Activated naive CD4-positive, alpha-beta T cell (primary cell): ENCODE measurements at places on chromosomes 6 and 20.

DNA sequence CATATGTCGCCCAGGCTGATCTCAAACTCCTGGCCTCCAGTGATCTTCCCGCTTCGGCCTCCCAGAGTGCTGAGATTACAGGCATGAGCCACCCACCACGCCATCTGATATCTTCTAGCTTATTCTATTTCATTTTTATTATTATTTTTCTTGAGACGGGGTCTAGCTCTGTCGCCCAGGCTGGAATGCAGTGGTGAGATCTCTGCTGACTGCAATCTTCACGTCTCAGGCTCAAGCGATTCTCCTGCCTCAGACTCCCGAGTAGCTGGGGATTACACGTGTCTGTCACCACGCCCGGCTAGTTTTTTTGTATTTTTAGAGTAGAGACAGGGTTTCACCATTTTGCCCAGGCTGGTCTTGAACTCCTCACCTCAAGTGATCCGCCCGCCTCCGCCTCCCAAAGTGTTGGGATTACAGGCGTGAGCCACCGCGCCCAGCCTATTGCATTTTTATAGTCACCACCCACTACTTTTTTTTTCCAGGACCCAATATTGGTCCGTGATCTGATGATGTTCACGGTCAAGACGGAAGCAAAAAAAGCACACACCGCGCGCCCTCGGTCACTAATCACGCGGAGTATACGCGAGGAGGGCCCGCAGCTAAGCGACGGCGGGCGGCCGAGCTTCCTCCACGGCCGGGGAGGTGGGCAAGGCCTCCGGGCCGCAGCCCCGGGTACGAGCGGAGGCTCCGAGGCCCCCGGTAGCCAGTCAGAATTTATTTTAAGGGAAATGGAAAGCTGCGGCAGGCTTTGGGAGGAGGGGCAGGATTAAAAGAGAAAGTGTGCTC, 1.1 kb upstream of the LSM14B start:
- no peak for DNase-seq

DNA sequence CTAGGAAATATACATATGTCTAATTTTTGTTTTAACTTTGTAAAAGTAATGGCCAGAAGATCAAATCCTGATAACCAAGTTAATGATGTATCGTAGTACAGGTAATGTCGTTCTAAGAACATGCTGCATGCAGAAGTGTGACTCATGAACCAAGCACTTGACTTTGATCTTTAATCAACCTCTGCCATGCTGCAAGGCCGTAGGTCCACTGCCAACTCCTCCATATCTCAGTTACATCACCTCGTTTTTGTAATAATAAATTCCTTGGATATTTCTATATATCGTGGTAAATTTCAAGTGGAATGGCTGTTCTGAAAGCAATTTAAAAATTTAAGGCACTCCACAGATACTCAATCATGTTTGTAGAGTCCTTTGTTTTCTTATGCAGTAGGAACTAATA, 771.7 kb downstream of the EPHA7 start:
- no peak for DNase-seq

DNA sequence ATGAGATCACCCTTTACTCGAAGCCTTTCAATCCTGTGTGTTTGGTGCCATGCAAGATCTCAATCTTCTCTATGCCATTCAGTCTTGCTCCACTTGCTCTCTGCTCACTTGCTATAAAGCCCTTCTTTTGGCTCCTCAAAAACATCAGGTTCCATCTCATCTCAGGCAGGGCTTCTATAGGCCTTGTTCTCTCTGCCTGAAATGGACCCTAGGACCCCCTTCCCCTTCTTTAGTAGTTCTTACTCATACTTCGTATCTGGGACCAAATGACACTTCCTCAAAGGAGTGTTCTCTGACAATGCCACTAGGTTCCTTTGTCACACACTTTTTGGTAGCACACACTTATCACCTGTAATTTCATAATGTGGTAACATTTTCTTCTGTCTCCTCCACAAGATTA, 116.7 kb upstream of the FAM184A start:
- no peak for DNase-seq

GRCh38 chr6:42616716-42617115, 52.9 kb downstream of the UBR2 start:
- DNase-seq: no peak

- DNase-seq: no peak
Measured at GRCh38 chr20:45377269-45377668, 856 bp downstream of the TP53TG5 start.

DNA sequence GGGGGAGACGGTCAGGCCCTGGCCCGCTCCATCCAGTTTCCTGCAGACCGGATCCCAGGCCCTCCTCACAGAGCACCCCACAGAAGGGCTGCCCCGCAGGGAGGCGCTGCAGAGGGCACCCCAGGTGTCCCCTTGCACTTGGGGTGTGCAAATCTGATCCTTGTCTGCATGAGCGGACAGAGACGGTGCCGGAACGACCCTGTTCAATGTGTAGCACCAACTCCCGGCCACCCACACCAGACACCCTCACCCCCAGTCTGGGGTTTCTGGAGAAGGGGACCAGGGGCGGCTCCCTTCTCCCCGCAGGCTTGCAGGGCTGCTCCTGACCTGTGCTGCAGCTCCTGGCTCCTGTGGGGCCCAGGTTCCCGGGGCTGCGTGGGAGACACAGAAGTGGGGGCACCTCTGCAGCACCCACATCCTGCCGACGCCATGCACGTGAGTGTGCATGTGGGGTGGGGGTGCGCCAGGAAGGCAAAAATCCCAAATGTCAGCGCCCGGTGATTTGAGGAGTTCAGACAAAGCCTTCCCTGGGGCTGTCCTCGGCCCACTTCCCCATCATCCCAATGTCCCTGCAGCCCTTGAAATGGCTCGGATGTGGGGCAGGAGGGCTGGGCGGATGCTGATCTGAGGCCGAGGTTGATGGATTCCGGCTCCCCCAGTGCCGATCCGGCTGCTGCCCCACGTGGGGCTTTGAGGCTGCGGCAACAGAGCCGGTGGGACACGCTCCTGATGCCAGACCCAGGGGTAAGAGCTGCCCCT, 85.3 kb upstream of the BHLHE23 start:
- DNase-seq: no peak

GRCh38 chr6:137697267-137697938, 169.7 kb upstream of the TNFAIP3 start:
- no peak for DNase-seq

DNA sequence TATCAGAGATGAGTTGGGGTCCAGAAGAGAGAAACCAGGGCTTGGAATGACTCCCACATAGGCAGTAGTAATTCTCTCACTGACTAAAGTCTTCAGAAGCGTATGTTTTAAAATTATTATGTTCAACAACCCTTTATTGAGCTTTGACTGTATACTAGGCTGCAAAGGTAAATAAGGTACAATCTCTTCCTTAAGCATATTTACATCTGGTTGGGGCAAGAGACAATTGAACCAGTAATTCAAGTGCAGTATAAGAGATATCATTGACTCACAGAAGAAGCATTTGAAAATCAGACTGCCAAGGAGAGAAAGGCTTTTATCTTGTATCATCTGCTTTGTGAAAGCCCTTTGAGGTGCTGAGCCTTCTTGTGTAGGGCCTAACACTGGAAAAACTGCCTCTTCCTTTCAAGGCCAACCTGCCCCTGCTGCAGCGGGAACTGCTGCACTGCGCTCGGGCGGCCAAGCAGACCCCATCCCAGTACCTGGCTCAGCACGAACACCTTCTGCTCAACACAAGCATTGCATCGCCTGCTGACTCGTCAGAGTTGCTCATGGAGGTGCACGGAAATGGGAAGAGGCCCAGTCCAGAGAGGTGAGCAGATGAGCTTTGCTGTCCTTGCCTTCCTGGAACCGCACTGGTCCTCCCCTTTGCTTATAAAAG, 39.3 kb upstream of the C20orf144 start:
- DNase-seq: no peak

- no peak for DNase-seq
Measured at GRCh38 chr6:63352069-63352543, 32.3 kb upstream of the LGSN start.

DNA sequence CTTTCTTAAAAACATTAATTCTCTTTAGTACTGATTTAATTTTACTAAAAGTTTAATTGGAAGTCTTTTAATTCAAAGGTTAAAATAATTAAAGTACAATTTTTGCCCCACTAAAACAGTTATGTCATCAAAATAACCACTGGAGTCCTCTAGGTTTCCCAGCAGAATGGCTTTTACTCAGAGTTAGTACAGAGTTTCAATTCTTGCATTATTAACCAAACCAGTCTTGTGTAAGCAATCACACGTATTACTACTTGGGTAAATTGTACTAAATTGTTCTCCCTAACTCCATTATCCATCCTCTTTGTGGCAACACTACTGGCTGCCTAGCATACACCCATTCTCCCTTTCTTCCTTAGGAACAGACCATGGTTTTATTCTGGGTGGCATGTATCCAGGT, 36.9 kb downstream of the CDK19 start:
- no peak for DNase-seq

DNA sequence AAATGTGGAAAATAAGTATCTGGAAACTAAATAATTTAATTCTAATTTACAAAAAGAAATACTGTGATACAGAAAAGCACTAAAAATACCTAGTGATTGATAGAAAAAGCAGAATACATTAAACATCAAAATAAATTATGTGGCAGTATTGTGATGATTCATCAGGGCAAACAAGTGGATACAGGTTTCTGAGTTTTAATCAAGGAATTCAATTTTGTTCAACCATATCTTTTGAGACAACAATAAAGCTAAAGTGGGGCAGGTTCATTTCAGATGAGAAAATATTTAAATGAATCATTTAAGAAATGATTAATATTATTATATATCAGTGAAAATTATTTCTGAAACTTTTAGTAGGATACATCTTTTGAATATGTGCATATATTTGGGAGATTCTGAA, 49.8 kb downstream of the GRIK2 start:
- no peak for DNase-seq
